ENCODE measurements at places on chromosomes 3 and 15. TPM values are rescaled to one million over a fixed set of nuclear protein-coding genes. Genes with fewer than 3 reads are reported as not detected.

GRCh38 chr3:105959851-105960250 is 91.0 kb upstream of the CBLB start:
- no peak for DNase-seq

- DNase-seq: no peak
These were observed 104.5 kb downstream of the SST start for GRCh38 chr3:187565701-187566100.

SNTN gene
- polyA plus RNA-seq: not detected

- DNase-seq: no peak
These were observed 41.1 kb upstream of the AP3B2 start for GRCh38 chr15:82750831-82751180.

DNA sequence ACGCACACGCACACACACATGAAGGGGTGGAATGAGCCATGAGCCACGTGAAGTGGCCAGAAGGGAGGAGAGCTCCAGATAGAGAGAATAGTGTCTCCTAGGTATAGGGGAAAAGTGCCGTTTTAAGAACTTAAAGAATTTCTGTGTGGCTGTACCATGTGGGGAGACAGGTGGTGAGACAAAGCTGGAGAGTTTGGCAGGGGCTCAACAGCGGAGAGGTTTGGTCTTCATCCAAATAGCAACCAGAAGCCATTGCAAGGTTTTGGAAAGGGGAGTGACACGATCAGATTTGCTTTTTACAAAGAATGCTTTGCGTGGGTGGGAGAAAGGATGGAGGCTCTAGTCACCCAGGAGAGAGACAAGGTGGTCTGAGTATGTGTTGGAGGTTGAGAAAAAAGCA is 146.0 kb downstream of the IL20RB start:
- no peak for DNase-seq

OR5H6 gene
- not detected for polyA plus RNA-seq

GRCh38 chr3:57706462-57706861 is 13.6 kb upstream of the DENND6A start:
- DNase-seq: no peak

DNA sequence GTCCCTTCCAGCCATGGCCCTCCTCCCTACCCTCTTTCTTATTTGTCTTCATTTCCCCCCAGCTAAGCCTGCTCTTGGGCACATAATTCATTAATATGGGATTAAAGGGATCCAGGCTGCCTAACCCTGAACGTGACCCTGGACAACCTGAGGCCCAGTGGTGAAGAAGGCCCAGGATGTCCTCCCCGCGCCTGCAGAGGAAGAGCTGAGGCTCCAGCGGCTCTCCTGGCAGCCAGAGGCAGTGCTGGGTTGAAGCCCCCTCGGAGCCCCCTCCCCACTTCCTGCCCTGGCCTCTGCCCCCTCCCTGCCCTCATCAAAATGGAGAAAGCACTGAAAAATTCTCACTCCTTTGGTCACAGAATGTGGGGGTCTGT is 96.5 kb upstream of the ATP2B2 start:
- DNase-seq: no peak

DNA sequence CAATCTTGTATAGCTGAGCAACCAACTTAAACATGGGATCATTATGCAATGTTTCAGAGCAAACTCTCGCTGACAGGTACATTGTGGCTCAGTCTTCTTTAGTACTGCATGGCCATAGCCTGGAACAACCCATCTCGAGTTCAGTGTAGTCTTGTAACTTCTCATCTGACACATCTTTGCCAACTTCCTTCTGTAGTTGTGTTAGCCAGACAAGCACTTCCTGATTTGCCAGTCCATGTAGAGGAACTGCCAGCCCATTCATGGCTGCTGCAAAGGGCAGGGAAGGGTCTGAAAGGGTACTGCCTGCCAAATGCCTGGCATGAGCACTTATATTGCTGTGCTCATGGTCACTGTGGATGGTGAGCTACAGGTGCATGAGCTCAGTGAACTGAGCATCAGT is 49.2 kb upstream of the CCDC54 start:
- DNase-seq: no peak

GRCh38 chr3:143506190-143506589 is 342.1 kb downstream of the SLC9A9 start:
- no peak for DNase-seq

GRCh38 chr3:62238003-62238402 is 135.3 kb downstream of the FEZF2 start:
- DNase-seq: no peak

SCN5A gene
- 4.1 TPM for polyA plus RNA-seq

DNA sequence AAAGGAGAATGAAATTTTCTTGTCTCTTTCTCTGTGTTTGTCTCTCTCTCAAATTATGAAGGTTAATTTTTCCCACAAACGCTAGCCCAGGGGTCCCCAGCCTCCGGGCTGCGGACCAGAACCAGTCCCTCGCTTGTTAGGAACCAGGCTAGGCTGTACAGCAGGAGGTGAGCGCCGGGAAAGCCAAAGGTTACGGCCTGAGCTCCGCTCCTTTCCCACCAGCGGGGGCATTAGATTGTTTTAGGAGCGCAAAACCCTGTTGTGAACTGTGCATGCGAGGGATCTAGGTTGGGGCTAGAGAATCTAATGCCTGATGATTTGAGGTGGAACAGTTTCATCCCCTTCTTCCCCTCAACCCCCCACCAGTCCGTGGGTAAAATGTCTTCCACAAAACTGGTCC is 74.7 kb upstream of the ZNF385D start:
- DNase-seq: no peak

GRCh38 chr3:99400352-99400751 is 238.0 kb upstream of the COL8A1 start:
- no peak for DNase-seq

NR2E3 gene
- polyA plus RNA-seq: 9.0 TPM

- no peak for DNase-seq
These were observed 42.4 kb downstream of the TNIK start for GRCh38 chr3:171417813-171418212.

DNA sequence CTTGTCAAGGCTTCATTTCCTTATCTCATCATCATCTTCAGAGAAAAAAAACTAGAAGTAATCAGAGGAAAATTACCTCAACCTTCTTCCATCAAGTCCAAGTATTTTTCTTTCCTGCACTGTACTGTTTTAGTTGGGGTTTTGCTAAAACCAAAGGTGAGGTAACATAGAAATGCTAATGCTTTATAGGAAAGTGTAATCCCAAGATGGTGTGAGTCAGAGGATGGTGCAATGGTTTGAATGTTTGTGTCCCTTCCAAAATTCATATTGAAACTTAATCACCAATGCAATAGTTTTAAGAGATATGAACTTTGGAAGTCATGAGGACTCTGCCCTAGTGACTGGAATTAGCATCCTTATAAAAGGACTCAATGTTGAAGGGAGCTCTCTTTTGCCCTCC is 79.5 kb downstream of the KBTBD8 start:
- DNase-seq: no peak

DNA sequence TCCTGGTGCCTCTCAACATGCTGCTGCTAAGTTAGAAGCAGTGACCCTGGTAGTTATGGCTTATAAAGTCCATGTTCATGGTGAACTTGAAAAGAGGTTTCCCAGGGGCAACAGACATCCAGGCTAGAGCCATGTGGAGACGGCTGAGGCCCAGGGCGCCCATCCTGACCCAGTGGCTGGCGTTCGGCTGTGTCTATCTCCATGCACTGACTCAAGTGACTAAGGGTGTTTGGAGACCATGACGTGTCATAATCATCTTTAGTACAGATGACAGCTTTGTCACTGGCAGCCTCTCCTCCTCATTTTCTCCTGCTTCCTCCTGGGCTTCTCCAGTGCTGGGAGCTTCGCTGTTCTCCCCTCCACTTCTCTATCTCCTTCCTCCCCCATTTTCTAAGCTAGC is 287.4 kb upstream of the LYSMD4 start:
- DNase-seq: no peak

GPR176 gene
- 3.7 TPM for polyA plus RNA-seq

GRCh38 chr3:88148651-88149050 is 1.1 kb upstream of the C3orf38 start:
- DNase-seq: no peak

BFSP2 gene
- polyA plus RNA-seq: not detected

POLQ gene
- polyA plus RNA-seq: 2.6 TPM

GRCh38 chr15:40688932-40689799 is 5.8 kb upstream of the RAD51 start:
- no peak for DNase-seq

EPB42 gene
- polyA plus RNA-seq: 2.5 TPM

- DNase-seq: no peak
These were observed 168.3 kb upstream of the ICE2 start for GRCh38 chr15:60647246-60647645.

GRCh38 chr3:57048052-57048671 is 12.3 kb upstream of the SPATA12 start:
- DNase-seq: peak; percentile 76

- DNase-seq: no peak
These were observed 80.8 kb downstream of the PCCB start for GRCh38 chr3:136330900-136331299.

GRCh38 chr3:186849374-186849975 is 7.0 kb downstream of the ADIPOQ start:
- DNase-seq: no peak
